ENCODE measurements at places on chromosomes 13 and 19.

DNA sequence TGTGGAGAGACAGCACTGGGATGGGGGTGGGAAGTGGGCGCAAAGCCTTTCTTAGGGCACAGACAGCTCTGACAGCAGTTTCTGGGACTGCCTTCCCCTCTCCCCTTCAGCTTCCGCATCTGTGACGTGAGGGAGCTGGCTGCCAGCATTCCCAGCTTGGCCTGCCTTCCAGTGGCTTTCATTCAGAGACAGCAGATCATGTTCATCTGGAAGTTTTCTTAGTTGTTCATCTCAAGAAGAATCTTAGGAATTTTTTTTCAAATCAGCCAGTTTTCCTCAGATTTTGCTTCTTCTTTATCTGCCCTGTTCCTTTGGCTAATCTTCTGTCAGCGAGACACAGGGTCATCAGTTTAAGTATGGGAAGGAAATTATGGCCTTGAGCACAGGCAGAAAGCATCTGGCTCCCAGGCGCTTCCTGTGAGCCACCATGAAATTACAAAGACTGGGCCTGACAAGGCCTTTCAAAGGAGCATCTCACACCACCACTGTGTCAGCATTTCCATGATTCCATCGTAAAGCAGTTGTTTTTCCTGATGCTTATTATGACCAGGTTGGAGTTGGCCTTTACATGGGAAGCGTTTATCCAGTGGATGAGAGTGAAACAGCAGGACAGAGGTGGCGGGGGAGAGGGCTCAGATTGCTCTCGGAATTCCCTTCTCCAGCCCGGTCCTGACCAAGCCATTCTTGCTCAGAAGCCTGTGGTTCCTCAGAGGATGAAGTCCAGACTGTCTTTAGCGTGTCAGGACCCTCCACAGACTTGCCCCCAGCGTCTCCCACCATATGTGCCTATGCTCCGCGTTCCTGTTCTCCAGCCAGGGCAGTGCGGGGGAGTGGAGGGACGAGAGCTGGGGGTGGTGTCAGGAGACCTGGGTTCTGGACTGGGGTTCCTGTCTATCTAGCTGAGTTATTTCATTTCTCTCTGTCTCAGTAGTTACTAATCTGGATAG, 43.6 kb downstream of the ARHGAP35 start:
- no peak for DNase-seq

DNA sequence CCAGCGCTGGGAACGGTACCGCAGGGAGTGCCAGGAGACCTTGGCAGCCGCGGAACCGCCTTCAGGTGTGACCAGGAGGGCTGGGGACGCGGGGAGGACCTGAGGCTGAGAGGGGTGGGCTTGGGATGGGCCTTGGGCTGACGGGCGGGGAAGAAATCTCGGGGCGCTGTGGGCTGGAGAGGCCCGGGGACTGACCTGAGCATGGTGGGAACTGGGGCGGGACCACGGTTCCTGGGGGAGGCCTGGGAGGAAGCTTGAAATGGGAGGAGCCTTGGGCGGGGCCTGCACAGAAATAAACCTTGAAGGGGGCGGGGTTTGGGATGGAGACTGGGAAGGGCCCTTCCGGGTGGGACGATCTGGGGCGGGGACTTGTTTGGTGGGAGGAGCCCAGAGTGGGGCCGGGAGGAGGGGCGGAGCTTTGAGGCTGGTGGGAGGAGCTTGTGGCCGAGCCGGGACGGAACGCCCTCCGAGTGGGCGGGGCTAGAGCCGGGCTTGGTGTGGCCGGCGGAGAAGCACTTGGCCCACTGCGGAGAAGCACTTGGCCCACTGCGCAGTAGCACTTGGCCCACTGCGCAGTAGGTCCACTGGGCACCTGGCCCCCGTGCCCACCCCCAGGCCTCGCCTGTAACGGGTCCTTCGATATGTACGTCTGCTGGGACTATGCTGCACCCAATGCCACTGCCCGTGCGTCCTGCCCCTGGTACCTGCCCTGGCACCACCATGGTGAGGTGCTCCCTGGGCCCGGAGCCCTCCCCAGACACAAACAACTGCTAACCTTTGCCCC, 2.8 kb downstream of the GIPR start:
- peak; percentile 85 for DNase-seq

DNA sequence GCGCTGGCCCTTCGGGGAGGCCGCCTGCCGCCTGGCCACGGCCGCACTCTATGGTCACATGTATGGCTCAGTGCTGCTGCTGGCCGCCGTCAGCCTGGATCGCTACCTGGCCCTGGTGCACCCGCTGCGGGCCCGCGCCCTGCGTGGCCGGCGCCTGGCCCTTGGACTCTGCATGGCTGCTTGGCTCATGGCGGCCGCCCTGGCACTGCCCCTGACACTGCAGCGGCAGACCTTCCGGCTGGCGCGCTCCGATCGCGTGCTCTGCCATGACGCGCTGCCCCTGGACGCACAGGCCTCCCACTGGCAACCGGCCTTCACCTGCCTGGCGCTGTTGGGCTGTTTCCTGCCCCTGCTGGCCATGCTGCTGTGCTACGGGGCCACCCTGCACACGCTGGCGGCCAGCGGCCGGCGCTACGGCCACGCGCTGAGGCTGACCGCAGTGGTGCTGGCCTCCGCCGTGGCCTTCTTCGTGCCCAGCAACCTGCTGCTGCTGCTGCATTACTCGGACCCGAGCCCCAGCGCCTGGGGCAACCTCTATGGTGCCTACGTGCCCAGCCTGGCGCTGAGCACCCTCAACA, 1.2 kb downstream of the F2RL3 start:
- no peak for DNase-seq

GRCh38 chr19:15268192-15268927, 36.1 kb upstream of the EPHX3 start:
- no peak for DNase-seq

- DNase-seq = peak; percentile 24
These were observed 16.4 kb upstream of the IGFL1 start for GRCh38 chr19:46213156-46213555.

GRCh38 chr13:48906200-48906599, 69.5 kb upstream of the FNDC3A start:
- DNase-seq = peak; percentile 15

DNA sequence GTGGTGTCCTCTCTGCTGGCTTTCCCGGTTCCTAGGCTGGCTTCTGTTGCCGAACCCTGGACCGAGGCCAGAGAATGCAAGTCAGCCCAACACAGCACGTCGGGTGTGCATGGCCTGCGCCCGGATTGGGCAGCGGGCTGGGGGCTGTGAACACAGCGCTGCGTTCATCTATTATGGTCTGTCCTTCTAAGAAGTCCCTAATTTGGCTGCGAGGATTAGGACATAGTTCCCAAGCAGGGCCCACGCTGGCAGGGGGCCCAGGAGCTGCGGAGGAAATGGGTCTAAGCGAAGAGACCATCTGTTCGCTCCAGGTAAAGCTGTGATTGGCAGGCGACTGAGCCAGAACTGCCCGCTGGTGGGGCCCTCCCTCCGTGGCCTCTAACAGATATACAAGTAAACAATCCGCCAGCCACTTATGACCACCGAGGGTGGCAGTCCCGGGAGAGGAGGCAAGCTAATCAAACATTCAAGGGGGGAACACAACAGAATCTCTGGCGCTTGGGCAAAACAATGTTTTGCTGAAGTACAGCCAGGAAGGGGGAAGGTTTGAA, 6.0 kb downstream of the SYCE2 start:
- no peak for DNase-seq

- DNase-seq = no peak
These were observed 221.7 kb downstream of the RFC3 start for GRCh38 chr13:34039678-34040077.

GRCh38 chr13:46389457-46390451, 2.7 kb upstream of the RUBCNL start:
- peak; percentile 70 for DNase-seq

- no peak for DNase-seq
These were observed 8.5 kb downstream of the CFD start for GRCh38 chr19:867855-868457.

GRCh38 chr13:79398915-79399314, 7.1 kb downstream of the RBM26 start:
- DNase-seq = peak; percentile 54

GRCh38 chr13:38566023-38566422, 120.9 kb upstream of the FREM2 start:
- no peak for DNase-seq

- peak; percentile 91 for DNase-seq
These were observed 6.8 kb upstream of the ECH1 start for GRCh38 chr19:38838208-38838985.

DNA sequence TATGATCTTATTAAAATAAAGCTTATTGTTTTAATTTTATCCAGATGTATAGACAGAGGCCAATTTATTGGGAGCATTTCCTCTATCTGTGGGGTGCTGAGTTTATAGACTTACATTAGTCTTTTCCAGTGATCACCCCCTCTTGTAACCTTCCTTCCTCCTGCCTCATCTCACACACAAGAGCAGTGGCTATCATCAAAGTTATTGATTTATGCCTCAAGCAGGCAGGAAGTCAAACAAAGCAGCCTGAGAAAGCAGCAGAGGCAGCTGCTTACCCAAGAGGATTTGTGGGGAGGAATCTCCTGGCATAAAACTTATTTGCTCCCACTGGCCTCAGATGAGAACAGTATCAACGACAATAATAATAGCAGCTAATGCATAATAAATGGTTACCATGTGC, 26.3 kb upstream of the DCLK1 start:
- DNase-seq = no peak

DNA sequence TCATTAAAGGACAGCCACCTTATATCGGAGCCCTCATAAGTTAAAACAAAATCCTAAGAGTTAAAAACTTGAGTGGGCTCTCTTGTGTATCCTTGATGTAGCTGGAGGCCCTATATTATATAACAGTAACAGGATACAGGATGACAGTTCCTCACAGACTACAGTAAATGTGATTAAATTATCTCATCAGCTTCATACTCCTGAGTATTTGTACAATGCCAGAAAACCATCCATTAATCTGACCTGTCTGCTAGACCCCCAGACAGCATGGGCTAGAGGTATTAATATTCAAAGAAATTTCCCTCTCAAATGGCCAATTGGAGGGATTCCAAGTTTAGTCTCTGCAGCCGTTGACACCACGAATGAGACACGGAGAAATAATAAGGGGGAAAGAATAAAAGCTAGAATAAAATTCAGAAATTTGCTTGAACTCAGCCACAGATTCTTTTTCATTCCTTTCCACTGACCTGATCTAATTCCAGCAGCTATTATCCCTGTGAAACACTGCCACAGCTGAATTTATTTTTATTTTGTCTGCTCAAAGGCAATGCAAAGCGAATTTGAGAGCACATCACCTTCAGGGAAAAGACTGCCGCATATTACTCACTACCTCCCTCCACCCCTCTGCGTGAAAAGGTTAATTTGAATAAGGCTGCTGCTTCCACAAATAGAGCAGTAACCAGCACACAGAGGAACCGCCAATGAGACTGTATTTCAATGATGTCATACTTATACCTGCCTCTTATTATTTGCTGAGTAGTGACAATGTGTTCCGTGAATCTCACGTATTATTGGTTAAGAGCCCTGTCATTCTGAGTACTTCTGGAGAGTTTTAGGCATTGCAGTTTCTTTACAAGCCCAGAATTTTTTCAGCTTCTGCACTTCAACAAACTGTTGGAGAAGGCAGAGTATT, 155.9 kb upstream of the KLF12 start:
- peak; percentile 98 for DNase-seq

DNA sequence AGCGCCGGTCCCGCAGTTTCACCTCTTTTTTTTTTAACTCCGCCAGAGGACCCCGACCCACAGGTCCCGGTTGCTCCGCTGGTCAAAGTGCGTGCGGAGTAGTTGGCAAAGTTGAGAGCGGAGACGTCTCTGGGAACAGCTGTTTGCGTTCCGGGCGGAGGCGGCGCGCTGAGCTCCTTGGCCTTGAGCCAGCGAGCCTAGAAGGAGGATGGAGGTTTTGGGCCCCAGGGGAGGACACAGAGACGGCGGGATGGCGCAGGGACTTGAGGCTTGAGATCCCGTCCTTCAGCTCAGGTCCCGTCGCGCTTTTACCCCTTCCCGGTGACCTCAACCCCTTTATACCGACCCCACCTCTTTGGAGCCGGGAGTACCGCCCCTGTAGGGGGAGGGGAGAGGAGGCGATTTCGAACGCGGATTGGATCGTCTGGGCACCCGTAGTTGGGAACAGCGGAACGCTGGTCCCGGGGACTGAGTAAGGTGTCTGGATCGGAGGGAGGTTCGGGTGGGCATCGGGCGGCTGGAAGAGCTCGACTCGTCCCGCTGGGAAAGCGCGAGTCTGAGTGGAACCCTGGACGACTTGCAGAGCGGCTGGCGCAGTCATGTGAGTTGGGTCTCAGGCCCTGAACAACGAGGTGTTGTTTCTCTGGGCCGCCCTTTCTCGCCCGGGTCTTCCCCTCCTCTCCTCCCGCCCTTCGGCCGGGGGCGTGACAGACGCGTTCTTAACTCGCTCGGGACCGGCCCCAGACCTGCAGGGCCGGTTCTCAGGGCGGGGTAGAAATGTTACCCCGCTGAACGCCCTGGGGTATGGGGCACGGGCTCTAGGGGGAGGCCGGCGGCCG, at the start of gene WBP4:
Gene WBP4 (plus strand): TSS at position 435 of the 839 bp plus-strand sequence. CDS start 165 bp downstream, at position 600.
- DNase-seq = peak; percentile 96

- no peak for DNase-seq
These were observed 18.4 kb downstream of the ADGRL1 start for GRCh38 chr19:14187561-14187960.

Data from kidney tubule cell (primary cell).